ENCODE measurements at places on chromosomes 3 and 15.

GRCh38 chr3:184186184-184186901 is at the start of gene ABCF3:
TSS of gene ABCF3 (plus strand) at chr3:184186199. CDS start at chr3:184186208, 9 bp downstream.
- no peak for DNase-seq

DNA sequence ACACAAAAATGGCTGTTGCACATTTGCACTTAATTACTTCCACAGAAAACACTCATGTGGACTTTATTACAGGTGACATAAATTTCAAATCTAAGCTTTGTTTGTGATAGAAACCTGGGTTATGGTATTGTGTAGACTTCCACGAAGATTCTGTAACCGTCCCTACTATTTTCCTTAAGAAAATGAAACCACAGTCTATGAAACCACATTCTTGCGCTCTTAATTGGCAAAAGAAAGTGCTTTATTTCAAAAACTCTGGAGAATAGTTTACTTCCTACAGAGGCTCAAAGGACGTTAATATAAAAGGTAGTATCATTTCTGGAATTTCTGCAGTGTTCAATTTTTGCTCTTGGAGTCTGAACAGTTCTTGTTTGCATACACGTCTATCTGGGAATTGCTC is 123.4 kb downstream of the TIGIT start:
- no peak for DNase-seq

DNA sequence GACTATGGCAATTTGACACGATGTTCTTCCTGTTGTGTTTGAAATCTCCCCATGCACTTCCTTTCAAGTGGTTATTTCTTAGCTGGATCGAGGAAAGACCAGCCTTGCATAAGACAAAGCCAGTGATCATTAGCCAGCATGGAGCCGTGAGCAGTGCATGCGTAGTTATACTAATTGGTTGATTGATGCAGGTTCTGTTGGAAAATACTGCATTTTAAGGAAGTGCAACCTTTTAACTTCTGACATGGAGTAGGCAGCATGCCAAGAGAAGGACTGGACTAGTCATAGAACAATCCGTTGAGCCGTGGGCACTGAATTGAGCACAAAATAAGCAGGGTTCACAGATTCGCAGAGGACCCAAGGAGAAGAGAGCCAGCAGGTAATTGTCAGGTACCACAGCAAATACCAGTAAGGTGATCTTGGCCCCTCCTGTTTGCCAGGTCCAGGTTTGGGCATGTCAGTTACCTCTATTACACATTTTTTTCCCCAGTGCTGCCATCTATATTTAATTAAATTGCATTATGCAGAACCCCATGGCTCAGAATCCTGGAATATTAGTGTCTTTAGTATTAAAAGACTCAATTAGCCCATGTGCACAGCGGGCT is 29.0 kb upstream of the BCL6 start:
- DNase-seq: no peak

DNA sequence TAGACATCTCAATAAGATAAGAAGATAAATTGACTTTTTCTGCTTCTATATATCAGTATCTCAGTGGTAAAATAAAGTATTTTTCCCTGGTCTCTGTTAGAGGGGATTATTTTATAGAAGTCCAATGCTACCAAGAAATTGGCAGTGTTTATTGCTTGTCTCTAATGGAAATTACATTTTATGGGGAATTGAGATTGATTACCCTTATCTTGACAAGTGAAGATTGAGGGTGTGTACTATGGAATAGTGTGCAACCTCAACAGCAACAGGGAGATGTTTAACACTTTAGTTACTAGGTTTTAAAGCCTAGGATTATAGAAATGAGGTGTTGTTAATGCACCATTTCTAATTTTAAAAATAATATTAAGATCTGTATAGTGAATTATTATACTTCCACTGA is 154.8 kb upstream of the ROBO1 start:
- DNase-seq: no peak

GRCh38 chr3:30107531-30107930 is 498.9 kb upstream of the TGFBR2 start:
- DNase-seq: no peak

DNA sequence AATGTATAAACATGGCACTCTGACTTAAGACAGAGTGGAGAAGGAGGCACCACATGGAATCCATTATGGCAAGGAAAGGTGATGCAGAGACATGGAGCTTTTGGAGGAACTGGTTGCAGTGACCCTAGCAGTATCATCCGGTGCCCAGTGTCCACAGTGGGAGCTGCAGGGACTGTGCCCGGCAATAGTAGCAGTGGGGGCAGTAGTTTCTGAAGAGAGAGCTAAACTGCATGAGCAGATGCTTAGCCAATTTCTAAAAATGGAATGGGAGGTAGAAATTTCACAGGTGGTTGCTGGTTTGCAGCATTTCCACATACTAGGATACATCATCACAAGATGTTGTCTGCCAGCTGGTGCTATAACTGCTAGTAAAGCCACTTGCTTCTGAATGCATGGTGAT is 7.8 kb upstream of the TM2D3 start:
- DNase-seq: no peak

DNA sequence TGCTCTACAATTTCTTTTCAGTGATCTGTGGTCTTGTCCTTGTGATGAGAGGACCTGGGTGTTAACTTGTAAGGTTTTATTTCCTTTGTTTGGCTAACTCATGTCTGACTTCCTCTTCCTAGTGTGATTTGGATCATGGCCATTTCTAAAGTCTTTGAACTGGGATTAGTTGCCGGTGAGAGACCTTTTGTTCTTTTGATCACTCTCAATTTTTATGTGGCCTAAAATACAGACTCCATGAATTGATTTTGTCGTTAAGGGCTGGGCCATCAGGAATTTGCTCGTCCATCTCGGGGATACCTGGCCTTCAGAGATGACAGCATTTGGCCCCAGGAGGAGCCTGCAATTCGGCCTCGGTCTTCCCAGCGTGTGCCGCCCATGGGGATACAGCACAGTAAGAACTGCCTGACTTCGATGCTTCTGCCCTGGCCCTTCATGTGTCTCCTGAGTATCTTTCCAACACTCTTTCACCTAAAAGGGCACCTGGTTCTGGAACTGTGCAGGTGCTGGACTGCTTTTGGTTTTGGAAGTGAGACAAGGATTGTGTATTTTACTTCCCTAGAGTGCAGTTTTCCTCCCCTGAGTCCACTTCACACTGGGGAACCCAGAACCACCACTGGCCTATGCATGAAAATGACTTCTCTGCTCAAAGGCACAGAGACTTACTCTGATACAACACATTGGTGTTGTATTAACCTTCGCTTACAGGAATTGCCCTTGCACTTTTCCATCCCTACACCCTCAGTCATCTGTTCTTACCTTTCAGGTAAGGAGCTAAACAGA is 13.1 kb upstream of the LRRC2 start:
- no peak for DNase-seq

All from CD4-positive, CD25-positive, alpha-beta regulatory T cell (primary cell).